ENCODE measurements at places on chromosomes 16 and 17. TPM values are rescaled to one million over a fixed set of nuclear protein-coding genes. Genes with fewer than 3 reads are reported as not detected.

The TMC5 gene
- under 0.01 TPM for total RNA-seq

The MYL4 gene
- not detected for total RNA-seq

- DNase-seq, result no peak
Observed at GRCh38 chr17:540631-541030, 174.0 kb downstream of the VPS53 start.

DNA sequence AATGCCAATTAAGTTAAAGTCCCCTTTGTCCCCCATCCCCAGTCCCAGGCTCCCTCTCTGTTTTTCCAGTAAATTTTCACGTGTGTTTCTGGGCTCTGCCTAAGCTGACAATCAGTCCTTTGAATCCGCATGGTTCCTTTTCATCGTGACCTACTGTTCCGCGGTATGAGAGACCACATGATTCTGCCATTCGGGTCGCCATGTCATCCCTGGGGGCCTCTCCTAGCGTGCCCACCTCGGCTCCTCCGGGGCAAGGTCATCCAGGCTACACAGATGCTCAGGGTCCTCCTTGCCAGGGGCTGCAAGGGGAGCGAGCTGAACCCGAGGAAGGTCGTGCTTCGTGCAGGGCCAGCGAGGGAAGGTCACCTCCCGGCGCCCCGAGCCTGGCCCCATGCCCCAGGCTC is 157.6 kb downstream of the RAB11FIP4 start:
- DNase-seq, result no peak

GRCh38 chr17:61399131-61400065 is at the start of gene TBX2:
TSS of gene TBX2 (plus strand) at chr17:61399843. CDS start at chr17:61400177, 334 bp downstream.
- DNase-seq, result no peak

DNA sequence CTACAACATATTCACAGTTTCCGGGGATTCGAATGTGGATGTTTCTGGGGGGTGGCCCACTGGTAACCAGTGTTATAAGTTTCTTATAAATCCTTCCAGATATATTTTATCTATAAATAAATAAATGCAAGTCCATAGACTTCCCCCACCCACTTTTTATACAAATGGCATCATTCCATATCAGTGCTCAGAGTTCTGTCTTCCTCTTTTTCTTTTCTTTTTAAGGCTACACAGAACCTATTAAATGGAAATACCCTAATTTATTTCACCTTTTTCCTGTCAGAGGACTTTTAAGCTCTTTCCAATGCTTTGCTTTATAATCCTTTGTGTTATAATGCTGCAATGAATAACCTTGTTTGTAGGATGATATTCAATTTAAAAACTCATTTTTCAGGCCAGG is 3.8 kb downstream of the LGALS9 start:
- no peak for DNase-seq

GRCh38 chr17:42560246-42560645 is 1.7 kb upstream of the COASY start:
- DNase-seq, result no peak

DNA sequence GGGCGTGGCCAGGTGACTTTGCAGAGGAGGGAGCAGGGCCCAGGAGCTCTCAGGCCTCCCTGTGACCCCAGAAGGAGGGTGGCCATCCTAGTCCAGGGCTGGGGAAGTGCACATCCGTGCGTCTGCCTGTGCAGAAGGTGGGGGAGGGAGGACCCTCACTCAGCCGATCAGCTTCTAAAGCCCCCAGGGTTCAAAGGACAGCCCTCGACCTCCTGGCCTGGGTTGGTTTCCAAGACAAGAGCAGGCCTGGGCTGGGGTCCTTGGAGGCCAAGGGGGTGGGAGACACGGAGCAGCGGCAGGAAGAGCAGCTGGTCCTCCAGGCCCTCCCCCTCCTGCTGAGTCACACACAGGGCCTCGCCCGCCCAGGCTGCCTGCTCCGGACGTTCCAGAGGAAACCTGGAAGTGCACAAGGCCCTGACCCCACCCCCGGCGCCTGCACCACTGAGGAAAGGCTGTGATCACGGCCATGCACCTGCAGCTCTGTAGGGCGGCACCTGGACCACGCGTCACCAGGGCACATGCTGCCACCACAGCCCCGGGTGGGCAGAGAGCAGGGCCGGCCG is 67.1 kb upstream of the ZNF469 start:
- DNase-seq, result no peak

DNA sequence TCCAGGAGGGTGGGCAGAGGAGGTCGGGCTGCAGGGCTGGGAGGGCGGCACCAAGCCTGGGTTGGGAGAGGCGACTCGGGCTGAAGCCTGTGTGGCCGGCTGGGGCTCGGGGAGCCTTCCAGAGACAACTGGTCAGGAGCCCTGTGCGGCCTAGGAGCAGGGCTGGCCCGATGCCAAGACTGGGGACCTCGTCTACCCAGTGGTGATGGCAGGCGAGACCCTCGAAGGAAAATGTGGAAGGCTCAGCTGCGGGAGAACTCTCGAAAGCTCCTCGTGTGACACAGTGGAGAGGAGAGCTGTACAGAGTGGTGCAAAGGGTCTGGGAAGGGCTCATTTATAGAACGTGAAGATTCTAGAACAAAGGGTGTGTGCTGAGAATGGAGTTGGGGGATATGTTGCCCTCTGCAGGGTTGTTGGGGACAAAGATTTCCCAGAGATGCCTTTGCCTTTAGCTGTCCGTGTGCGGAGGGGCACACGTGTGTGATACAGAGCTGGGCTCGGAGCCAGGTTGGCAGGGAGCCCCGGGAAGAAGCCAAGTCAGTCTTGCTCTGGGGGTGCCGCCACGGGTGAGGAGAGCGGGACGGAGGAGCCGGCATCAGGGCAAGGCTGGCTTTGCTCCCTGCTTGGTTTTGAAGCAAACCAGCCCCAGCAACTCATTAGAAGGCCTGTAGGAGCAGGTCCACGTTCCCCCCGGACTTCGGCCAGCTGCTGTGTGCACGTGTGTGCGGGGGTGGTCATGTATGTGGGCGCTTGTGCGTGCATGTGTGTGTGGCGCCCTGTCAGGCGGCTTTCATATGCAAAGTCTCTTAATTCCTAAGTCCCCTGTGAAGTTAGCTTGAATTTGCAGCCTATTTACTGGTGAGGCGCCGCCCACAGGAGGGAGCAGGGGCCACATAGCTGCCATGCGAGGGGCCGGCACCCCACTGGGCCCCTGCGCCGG is 132.4 kb upstream of the CHMP6 start:
- DNase-seq, result no peak

DNA sequence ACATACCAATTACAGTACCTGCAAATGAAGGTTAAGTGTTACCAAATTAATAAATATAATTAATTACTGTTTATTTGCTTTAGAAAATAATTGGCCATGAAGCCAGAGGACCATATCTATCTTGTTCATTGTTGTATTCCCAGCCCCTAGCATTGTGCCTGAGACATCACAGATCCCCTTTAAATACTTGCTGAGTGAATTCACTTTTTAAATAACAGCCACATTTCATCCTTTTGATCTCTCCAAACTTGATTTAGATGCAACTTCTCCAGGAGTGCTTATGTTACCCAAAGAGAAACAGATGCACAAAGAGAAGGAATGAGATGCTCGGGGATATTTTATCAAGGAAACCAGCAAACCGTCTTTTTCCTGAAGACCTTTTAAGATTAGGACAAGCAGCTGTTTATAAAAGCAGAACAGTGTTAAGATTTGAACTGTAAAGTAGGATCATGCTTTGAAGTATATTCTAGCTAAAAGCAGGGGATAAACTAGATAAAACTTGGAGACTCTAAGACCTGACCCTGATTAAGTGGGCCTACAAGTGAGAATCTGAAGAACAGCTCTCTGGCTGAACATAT is 66.3 kb downstream of the CHD9 start:
- DNase-seq, result no peak

- no peak for DNase-seq
Observed at GRCh38 chr16:89482150-89482816, 8.1 kb downstream of the ANKRD11 start.

DNA sequence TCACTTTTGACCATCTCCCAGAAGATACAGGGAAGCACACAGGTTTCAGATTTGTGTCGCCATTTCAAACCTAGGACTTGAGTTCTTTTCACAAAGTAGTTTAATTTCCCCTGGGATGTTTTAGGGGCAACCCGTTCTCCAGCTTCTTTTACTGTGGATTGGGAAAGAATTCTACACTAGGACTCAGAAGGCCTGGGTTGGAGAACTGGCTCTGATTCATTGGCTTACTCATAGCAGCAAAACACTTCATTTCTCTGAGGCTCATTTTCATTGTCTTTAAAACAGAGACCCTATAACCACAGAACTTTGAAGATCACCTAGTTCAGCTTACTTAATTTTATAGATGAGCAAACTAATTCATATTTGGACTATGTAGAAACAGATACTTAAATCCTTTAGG is 175.9 kb upstream of the SALL1 start:
- no peak for DNase-seq

Measured in esophagus muscularis mucosa (tissue), 4 donors.